8988T (cell line): ENCODE measurements at places on chromosomes 7 and 10.

GRCh38 chr7:26588511-26588910, 275.9 kb downstream of the SKAP2 start:
- DNase-seq, result no peak

GRCh38 chr7:76016191-76016947, 22.0 kb upstream of the TMEM120A start:
- DNase-seq, result no peak

DNA sequence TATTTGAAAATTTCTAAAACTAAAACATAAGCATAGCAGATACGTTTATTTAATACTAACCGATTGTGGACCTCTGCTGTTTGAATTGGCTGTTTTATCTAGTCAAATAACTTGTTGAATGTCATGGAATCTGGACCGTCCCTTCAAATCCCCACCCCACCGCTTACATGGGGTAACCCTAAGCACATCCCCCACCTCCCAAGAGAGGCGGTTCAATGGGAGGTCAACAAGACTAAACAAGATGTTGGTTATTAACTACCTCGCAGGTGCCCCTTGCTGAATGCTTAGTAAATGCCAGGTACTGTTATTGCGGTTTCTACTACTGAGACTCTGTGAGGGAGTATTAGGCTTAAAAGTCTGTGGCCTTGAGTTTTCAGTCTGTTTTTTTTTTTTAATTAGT, 70.9 kb downstream of the DAGLB start:
- DNase-seq, result no peak

DNA sequence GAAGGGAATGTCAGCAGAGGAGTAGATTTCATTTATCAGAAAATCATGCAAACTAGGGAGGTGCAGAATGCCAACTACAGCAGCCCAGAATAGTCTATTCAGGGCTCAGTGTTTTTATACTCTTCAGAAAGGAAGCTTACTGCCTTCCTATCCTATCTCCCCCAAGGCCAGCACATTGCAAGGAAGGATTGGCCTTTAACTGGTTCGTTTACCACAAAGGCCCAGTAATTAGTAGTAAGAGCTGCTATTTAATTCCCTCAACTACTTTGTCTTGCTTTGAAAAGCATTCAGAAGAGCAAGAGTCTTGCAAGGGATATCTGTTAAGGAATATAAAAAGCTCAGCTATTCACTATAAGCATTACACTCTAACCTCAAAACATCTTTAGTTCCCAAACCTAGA, 86.4 kb upstream of the RNF148 start:
- DNase-seq, result no peak

DNA sequence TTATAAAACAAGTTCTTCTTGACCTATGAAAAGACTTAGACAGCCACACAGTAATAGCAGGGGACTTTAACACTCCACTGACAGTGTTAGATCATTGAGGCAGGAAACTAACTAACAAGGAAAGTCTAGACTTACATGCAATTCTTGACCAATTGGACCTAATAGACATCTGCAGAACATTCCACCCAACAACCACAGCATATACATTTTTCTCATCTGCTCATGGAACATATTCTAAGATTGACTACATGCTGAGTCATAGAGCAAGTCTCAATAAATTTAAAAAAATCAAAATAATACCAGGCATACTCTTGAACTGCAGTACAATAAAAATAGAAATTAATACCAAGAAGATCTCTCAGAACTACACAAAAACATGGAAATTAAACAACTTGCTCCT, 219.5 kb upstream of the HPS1 start:
- no peak for DNase-seq

- DNase-seq, result no peak
Measured at GRCh38 chr7:20892776-20893175, 106.1 kb upstream of the SP8 start.

GRCh38 chr7:145497911-145498525, 618.6 kb upstream of the CNTNAP2 start:
- DNase-seq, result no peak

DNA sequence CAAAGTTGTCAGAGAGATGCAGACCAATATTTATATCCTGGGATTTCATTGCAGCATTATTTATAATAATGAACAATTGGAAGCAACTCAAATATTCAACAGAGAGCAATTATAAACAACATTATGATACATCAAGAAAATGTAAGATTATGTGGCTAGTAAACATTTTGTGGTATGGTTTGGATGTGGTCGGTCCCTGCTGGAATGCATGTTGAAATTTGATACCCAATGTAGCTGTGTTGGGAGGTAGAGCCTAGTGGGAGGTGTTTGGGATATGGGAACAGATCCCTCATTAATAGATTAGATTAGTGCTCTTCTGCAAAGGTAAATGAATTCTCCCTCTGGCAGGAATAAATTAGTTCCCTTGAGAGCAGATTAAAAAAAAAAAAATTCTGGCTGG, 350.9 kb downstream of the ANKRD30A start:
- no peak for DNase-seq

DNA sequence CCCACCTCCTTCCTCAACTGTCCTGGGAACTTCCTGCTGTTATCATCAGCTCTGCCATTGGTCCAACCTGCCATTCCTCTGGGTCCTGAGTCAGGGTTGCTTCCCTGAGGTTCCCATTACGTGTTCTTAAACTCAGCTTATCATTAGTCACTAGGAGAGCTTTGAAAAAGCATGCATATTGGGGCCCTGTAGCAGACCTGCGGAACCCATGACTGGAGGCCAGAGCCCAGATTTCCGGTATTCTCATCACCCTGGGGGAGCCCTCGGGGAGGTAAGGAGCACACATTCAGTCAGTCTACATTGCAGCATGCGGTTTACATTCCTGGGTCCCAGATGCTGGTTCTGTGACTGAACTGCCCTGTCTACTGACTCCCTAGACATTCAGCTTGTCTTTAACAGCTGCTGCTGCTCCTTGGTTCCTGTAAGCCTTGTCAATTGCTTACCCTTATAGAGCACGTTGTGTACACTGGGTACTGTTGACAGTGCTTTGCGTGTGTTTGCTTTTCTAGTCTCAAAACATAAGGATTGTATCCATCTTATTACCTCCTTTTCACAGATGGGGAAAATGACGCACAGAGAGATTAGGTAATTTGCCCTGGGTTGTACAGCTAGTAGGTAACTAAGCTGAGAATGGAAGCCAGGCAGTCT, 12.8 kb downstream of the CDHR3 start:
- no peak for DNase-seq

DNA sequence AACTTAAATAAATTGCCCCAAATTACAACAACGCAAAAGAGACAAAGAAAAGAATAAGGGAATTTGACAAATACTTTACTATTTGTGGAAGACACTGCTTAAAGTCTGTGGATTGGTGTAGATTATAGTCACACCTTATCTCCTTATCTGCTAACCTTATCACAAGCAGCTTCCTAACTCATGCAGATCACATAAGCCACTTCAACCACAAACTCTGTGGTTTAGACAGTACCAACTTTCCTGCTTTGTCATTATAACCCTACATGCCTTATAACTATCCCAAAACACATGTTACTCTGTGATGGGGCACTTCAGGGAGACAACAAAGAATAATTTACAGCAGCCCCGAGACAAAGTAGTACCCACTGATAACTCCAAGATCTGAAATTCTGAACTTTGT, 41.5 kb upstream of the PPP3CB start:
- no peak for DNase-seq

DNA sequence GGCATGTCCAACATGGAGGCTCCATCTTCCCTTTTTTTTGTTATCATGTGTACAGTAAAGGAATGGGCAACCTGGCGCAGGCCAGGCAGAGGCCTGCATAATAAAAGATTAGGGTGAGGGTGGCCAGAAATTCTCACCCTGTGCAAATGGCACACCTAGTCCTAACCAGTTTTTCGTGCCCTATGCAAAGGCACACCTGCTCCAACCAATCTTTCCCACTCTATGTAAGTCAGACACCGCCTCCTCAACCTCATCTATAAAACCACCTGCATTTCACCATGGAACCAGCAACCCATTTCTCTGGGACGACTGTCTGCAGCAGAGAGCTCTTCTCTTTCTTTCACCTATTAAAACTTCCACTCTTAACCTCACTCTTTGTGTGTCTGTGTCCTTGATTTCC, 16.1 kb downstream of the TBATA start:
- DNase-seq, result no peak

GRCh38 chr10:79425074-79425532, 20.3 kb downstream of the ZCCHC24 start:
- DNase-seq, result no peak

GRCh38 chr10:123722351-123722750, 56.2 kb downstream of the GPR26 start:
- DNase-seq, result no peak

- no peak for DNase-seq
Measured at GRCh38 chr7:101934618-101935017, 117.2 kb downstream of the CUX1 start.

GRCh38 chr10:89494068-89494467, 41.3 kb downstream of the SLC16A12 start:
- DNase-seq, result no peak

GRCh38 chr7:24936121-24936824, 43.7 kb downstream of the OSBPL3 start:
- DNase-seq, result no peak

- DNase-seq, result no peak
Measured at GRCh38 chr7:4150731-4151130, 531.4 kb upstream of the FOXK1 start.

GRCh38 chr10:128054163-128054970, 71.9 kb downstream of the MKI67 start:
- DNase-seq, result no peak

GRCh38 chr7:68573271-68574005, 1024.8 kb upstream of the AUTS2 start:
- DNase-seq, result no peak

GRCh38 chr7:3233301-3233700, 67.8 kb upstream of the SDK1 start:
- no peak for DNase-seq

GRCh38 chr10:21385996-21386585, 139.4 kb downstream of the SKIDA1 start:
- no peak for DNase-seq

DNA sequence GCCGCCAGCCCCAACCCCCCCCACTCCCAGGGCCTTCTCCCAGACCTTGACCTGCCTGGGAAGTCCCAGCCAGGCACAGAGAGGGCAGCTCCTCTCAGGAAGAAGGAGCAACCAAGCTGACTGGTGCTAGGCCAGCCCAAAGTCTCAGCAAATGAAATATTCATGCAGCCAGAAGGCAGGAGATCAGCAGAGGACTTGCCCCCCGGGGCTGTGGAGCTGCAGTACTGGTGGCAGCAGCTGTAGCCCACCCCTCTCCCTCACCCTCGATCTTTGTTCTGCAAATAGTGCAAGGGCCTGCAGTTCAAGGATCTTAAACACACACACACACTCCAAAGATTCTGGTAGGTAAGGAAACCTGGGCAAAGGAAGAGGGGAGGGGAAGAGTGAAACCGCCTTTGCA, 3.5 kb upstream of the SRRM3 start:
- DNase-seq, result no peak

GRCh38 chr7:16660702-16661464, 14.9 kb downstream of the BZW2 start:
- DNase-seq, result no peak

DNA sequence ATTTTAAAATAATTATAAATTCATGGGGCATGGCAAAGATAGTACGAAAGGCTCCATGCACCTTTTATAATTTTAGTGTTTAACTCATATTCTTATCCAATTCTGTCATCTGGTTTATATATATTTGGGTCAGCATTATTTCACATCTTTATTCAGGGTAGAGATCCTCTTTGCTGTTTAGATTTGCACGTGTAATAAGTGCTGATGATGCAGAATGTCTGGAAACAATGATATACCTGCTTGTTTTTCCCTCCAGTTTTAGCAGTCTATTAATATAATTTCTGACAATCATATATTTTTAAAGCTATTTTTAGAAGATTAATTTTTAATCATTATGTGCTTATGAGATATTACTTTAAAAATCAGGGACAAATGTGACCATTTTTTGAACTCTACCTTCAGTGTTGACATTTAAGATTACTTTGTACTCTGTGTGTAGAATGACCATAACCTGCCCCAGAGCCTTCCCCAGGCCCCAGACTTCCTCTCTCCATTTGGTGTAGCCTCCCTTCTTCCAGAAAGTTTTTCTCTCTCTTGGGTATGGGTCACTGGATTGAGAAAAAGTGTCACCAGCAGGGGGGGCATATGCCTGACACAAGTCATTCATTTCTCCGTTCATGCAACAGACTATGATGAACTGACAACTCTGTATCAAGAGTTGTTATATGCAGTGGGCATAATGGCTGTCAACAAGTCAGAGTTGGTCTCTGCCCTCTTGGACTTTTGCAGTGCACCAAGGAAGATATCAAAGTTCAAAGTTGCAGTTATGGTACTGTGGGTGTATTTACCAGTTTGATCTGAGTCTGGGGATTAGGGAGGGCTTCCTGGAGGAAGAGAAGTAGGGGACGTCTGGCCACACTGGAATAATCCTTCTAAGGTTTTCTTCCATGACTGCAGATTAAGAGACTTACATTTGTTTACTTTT, 192.6 kb upstream of the CCDC6 start:
- DNase-seq, result no peak

- DNase-seq, result no peak
Measured at GRCh38 chr7:158840604-158841003, 11.3 kb upstream of the ESYT2 start.
